COR-L47 (cell line): ENCODE measurements at places on chromosomes 2 and 18.

DNA sequence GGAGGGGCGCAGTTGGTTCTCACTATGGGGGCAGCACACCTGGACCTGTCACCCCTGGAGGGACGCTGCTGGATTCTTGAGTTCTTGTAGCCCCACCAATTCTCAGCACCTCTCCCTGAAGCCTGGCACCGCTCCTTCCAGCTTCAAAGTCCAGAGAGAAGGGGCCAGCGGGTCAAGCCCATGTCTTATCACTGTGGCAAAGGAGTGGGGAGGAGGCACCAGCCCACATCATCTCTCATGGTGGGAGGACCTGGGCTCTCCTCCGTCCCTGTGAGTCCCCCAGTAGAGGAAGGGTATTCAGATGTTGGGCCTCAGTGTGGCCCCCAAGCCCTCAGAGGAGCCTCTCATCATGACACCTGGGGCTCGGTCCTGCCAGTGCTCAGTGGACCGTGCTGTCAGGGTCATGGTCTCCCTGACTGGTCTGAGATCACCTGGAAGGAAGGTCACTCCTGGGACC lies 67.4 kb downstream of the HS1BP3 start:
- DNase-seq, result no peak

GRCh38 chr2:235514627-235515363 lies 21.0 kb downstream of the AGAP1 start:
- DNase-seq, result no peak

DNA sequence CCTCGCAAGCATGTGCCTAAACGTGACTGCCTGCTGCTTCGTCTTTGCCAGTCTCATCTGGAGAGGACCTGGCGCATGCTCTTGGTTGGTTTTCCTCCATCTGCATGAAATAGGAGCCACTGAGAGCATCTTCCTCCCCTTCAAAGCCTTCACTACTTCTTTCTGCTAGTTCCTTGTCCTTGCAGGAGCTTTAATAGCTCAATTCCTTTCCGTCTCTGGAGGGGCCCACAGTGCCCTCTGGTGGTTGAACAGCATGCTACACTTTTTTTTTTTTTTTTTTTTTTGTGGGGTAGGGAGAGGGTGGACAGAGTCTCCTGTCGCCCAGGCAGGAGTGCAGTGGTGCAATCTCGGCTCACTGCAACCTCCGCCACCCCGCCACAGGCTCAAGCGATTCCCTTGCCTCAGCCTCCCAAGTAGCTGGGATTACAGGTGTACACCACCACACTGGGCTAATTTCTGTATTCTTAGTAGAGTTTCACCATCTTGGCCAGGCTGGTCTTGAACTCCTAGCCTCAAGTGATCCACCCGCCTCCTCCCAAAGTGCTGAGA lies 59.6 kb downstream of the SP110 start:
- no peak for DNase-seq

DNA sequence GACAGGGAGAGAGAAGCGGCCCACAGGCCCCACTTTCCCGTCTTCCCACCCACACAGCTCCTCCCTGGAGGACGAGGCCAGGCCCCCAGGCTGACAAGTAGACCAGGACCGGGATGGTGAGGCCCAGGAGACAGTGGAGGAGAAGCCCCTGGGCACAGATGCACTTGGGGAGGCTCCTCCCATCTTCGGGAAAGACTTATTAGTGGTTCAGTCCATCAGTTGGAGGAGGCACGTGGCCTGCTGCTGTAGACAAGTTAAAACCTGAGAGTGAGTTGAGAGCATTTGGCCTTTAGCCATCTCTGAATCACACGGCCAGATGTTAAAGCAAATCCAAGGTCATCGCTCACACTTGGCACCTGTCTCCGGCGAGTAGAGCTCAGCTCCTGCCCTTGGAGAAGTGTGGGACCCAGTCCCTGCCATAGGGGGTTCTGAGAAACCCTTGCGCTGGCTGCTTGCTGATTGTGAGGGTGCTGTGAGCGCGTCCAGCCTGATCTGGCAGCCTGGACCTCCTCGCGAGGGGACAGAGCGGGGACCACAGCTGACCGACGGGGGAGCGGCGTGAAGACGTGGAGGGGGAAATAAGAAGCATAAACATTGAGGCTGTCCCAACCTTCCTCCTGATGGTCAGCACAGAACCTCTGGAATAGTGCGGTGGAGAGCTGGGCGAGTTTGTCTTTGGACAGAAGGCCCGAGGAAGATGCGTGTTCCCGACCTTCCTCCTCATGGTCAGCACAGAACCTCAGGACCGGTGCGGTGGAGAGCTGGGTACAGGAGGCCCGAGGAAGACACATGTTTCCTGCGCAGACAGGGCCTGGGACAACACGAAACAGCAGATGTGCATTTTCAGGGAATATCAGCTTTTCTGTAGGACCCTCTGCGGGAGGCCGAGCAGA lies 24.7 kb upstream of the ALLC start:
- DNase-seq, result no peak

DNA sequence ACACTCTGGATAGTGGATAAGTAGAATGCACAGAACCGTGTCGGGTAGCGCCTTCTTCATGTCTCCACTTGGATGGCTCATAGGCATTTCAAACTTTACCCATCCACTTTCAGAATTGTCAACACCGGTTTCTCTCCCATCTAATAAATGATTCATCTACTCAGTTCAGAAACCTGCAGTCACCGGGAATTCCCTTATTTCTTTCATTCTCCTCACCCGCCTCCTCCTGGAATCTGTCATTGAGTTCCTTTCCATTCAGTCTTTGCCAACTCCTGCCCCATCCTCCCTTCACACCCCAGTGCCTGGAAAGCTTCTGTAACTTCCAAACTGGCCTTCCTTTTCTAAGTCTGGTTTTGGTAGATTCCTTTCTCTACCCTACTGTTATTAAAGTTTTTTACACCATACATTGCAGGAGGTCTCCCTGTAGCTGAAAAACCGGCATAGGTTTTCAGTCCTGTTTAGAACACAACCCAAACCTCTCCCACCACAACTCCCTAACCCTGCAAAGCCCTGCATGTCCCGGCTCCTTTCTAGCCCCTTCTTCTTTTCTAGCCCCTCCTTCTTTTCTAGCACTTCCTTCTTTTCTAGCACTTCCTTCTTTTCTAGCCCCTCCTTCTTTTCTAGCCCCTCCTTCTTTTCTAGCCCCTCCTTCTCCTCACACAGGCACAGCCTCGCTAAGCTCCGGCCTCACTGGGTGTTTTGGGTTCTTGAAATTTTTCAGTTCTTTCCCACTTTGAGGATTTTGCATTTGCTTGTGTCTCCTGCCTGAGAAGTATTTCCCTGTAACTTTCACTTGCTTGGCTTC lies 133.9 kb upstream of the KLHL14 start:
- DNase-seq, result no peak

GRCh38 chr2:187529977-187530721 lies 24.1 kb downstream of the TFPI start:
- DNase-seq, result no peak

- DNase-seq, result no peak
Measured at GRCh38 chr2:205800773-205801172, 118.5 kb downstream of the NRP2 start.

DNA sequence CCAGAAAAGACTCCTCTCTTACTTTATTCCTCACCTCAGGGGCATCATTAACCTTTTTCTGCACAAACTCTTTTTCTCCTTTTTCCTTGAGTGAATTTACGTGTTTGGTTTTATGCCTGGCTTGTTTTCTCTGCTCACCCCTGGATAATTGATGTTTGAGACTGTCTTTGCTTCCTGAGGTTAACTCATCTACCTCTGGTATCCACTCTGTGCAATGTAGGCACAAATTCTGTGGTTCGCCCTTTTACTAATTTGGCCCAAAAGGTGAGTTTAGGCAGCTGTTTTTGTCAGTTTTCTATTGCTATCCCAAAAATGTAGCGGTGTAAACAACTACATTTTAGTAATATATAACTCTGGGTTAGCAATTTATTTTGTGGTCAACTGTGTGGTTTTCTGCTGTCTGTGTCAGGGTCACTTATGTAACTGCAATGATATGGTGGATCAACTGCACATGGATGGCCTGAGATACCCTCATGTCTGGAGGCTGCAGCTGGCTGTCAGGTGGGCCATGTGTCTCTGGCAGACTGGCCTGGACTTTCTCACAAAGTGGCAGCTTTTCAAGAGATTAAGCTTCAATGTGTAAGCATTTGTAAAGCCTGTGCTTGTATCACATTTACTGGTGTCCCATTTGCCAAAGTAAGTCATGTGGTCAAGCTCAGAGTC lies 329.7 kb downstream of the FSIP2 start:
- no peak for DNase-seq

GRCh38 chr2:119252186-119253113 lies 28.8 kb downstream of the STEAP3 start:
- DNase-seq, result no peak

- DNase-seq, result no peak
Measured at GRCh38 chr2:164371916-164372315, 249.4 kb downstream of the GRB14 start.

- DNase-seq, result peak; percentile 41
Measured at GRCh38 chr2:196925768-196926561, 542 bp downstream of the PGAP1 start.

DNA sequence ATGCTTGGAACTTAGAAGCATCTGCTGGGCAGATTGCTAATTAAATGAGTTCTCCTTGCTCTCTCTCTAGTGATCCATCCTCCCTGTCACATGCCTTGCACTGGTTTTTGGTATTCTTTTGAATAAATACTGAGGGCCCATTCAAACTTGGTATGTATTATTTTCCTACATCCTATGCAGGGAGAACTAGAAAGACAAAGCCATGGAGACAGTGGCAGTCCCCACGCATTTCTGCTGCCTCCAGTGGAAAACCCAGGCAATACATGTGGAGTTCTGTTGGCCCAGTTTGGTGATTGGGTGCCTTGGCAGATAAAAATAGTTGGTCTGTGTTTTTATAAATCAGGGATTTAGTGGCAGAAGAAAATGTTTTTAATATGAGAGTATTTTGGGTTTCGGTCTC lies 68.7 kb downstream of the DIS3L2 start:
- DNase-seq, result no peak

GRCh38 chr2:14428056-14428455 lies 204.5 kb upstream of the LRATD1 start:
- DNase-seq, result no peak

DNA sequence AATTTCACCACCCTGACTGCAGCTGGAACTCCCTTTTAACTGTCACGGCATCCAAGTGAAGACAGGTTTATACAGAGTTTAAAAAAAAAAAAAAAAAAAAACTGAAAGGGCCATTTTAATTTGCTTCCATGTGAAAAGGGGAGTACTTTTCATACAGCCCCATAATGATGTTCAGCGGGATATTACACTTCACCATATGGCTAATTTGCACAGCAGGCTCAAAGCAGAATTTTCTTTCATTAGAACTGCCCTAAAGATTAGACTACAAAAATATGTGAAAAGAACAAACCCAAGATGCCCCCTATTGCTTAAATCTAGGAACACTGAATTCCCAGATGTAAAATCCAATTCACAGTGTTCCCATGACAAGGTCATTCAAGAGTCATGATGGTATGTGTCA lies 301.8 kb downstream of the EXOC6B start:
- no peak for DNase-seq

DNA sequence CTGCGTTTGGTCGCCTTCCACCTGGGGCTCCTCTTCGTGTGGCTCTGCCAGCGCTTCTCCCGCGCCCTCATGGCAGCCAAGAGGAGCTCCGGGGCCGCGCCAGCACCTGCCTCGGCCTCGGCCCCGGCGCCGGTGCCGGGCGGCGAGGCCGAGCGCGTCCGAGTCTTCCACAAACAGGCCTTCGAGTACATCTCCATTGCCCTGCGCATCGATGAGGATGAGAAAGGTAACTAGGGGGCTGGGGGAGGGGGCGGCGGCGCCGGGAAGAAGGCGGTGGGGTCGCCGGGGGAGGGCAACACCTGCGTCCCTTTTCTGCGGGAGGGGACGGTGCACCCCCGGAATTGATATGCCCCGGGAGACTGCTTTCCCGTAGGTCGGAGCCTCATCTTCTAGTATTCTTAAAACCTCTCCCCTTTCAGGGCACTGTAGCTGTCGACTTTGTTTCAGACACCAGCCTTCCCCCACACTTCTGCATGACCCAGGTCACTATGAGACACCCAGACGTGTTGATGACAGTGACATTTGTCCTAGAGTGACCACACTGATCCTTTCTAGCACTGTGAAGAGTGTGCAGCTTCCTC lies 755 bp downstream of the SPAST start:
- DNase-seq, result no peak

DNA sequence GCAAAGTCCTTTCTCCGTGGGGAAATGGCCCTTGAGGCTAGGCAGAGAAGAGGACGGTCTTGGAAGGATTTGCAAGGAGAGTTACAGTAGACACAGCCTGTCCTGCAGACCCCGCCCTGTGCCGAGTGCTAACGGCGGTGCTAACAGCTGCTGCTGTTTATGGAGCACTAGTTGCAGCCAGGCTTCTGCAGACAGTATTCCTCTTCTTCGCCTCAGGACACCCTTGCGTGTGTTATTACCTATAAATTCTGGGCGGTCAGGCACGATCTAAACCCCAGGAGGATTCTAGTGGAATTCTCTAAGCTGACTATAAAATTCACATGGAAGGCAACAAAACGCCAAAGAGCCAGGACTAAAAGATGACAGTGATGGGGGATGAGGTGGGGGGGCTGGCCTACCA lies 139.8 kb downstream of the GLI2 start:
- DNase-seq, result no peak

DNA sequence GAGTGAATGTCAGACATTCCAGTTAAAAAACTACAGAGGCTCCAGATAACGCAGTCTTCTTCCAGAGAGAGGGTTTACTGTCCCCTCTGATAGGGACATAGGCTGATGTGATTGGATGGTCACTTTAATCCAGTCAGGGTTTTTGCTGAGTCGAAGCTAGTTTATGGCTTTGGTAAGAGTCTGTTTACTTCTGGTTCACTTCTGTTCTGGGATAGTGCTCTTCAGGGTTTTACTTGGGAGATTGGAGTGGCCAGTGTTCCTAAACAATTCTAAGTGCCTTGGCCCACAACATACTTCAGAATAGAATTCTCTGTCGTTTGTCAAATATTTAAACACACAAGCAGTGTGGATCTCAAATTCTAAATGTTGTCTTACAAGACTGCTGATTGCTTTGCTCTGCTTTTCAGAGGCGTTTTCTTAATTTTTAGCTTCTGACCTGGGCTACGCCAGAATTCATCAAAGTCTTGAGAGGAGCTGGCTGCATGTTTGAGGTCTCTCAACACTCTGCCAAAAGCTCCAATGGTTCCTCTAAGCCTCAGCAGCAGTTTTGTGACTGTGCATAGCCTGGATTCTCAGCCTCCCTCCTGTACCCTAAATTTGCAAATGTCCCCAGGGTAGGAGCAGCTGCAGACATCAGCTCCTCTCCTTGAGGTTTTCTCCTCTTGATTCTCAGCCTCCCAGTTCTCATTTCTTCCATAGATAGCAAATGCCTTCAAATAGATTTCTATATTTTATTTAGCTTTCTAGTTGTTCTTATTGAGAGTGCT lies 105.8 kb downstream of the BABAM2 start:
- no peak for DNase-seq

- no peak for DNase-seq
Measured at GRCh38 chr2:69469375-69469774, 32.1 kb upstream of the NFU1 start.

- no peak for DNase-seq
Measured at GRCh38 chr2:70393881-70394280, 92.0 kb upstream of the FAM136A start.

- no peak for DNase-seq
Measured at GRCh38 chr18:79457652-79458051, 61.9 kb downstream of the NFATC1 start.
